ENCODE measurements at places on chromosomes 7 and 10.

- DNase-seq: no peak
- H3K36me3 ChIP-seq: no peaks in the 10 kb centered on the region
- H3K27me3 ChIP-seq: no peaks in the 10 kb centered on the region
- no peak overlapping the region for H3K4me3 ChIP-seq
These were observed 20.7 kb downstream of the CCDC3 start for GRCh38 chr10:12980713-12981306.

- H3K27me3 ChIP-seq: peaks cover 2% of the 10 kb centered on the region
- H3K4me3 ChIP-seq: no peak overlapping the region
- no peaks in the 10 kb centered on the region for H3K36me3 ChIP-seq
These were observed 17.7 kb upstream of the GTPBP4 start for GRCh38 chr10:970311-971149.

- peaks cover 27% of the 10 kb centered on the region for H3K36me3 ChIP-seq
- H3K27me3 ChIP-seq: no peaks in the 10 kb centered on the region
- H3K4me3 ChIP-seq: peak overlapping the region; percentile 10
- peak; percentile 23 for DNase-seq
- peaks cover 40% of the 10 kb centered on the region for H3K4me1 ChIP-seq
- no peak overlapping the region for H3K27ac ChIP-seq
These were observed 7.3 kb downstream of the ATP6V1F start for GRCh38 chr7:128869944-128870285.

GRCh38 chr10:78982726-78983125 lies 86.0 kb upstream of the ZMIZ1 start:
- DNase-seq: no peak
- H3K36me3 ChIP-seq: no peaks in the 10 kb centered on the region
- H3K4me3 ChIP-seq: no peak overlapping the region
- no peaks in the 10 kb centered on the region for H3K27me3 ChIP-seq
- no peaks in the 10 kb centered on the region for H3K4me1 ChIP-seq
- H3K27ac ChIP-seq: no peak overlapping the region

DNA sequence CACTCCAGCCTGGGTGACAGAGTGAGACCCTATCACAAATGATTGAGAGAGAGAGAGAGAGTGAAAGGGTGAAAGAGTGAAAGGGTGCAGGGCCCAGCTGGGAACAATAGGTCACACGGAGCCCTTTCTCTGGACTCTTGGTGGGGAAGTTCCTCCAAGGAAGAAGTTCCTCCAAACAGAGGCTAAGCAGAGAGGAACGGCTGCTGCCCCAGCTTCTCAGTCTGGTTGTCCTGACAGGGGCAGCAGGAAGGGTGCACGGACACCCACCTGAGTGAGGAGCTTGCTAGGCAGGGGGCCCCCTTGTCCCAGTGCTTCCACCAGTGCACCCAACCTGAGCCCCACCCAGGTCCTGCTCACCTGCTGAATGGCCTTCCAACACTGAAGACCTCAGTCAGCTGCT lies 38.8 kb upstream of the MYL10 start:
- no peak overlapping the region for H3K27ac ChIP-seq
- H3K4me1 ChIP-seq: no peaks in the 10 kb centered on the region
- no peak overlapping the region for H3K4me3 ChIP-seq
- no peak for DNase-seq
- no peaks in the 10 kb centered on the region for H3K36me3 ChIP-seq

DNA sequence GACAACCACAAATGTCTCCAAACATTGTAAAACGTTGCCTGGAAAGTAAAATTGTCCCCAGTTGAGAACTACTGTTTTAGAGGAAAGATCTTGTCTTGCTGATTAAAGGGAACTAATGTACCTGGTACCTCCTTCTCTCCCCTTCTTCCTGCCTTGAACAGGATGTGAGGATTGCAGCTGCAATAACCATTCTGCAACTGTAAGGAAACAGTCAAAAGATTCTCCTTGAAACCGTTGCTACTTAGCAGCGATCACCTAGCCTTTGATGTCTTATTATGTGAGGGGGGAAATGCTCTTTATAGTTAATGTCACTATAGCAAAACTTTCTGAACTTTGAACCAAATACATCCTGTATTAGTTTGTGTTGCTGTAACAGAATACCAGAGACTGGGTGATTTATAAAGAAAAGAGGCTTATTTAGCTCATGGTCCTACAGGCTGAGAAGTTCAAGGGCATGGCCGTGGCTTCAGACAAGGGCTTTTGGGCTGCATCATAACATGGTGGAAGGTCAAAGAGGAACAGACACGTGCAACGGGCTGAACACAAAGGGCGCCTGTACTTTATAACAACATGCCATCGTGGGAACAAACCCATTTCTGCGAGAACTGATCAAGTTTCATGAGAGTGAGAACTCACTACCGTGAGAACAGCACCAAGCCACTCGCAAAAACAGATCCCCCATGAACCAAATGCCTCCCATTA lies 54.2 kb upstream of the PARD3 start:
- no peaks in the 10 kb centered on the region for H3K4me1 ChIP-seq
- H3K4me3 ChIP-seq: no peak overlapping the region
- no peaks in the 10 kb centered on the region for H3K27me3 ChIP-seq

DNA sequence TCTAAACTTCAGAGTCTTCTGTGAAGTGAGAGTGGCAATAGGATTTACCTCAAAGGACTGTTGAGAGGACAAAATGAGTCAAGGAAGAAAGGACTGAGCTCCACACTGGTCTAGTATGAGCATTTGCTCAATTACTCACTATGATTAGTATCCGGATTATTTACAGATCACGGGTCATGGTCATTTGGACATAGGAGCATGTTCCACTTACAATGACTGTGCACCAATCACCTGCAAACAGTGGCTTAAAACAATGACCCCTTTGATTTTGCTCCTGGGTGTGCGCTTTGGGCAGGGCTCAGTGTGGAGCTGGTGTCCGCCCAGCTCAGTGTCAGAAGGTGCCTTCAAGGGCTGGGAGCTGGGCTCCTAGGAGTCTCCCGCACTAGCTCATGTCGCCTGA lies 225.4 kb downstream of the TCERG1L start:
- H3K27me3 ChIP-seq: no peaks in the 10 kb centered on the region
- H3K36me3 ChIP-seq: no peaks in the 10 kb centered on the region
- no peak overlapping the region for H3K27ac ChIP-seq

DNA sequence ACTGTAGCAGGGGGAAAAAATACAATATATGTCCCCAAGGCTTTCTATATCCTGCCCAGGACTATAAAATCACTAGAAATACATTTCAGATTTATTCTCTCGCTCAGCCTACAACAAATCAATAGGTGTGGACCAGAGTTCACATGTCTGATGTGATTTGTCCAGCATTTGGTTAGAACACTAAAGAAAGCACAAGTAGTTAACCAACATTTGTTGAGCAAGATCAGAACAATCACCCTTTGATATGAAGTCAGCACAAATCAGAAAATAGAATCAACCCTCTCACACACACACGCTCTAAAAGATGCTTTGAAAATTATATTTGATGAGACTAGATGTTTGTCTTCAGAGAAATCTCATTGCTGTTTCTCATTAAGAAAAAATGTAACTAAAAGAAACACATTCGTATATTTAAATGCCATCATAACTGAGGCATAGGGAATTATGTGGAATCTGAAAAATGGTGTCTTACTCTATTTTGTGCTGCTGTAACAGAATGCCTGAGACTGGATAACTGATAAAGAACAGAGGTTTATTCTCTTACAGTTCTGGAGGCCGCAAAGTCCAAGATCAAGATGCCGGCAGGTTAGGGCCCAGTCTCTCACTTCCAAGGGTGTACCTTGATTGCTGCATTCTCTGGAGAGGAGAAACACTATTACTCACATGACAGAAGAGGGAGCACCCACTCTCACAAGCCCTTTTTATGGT lies 10.5 kb downstream of the AKR1D1 start:
- H3K4me1 ChIP-seq: peaks cover 2% of the 10 kb centered on the region
- H3K4me3 ChIP-seq: no peak overlapping the region
- no peak for DNase-seq
- H3K27me3 ChIP-seq: no peaks in the 10 kb centered on the region

DNA sequence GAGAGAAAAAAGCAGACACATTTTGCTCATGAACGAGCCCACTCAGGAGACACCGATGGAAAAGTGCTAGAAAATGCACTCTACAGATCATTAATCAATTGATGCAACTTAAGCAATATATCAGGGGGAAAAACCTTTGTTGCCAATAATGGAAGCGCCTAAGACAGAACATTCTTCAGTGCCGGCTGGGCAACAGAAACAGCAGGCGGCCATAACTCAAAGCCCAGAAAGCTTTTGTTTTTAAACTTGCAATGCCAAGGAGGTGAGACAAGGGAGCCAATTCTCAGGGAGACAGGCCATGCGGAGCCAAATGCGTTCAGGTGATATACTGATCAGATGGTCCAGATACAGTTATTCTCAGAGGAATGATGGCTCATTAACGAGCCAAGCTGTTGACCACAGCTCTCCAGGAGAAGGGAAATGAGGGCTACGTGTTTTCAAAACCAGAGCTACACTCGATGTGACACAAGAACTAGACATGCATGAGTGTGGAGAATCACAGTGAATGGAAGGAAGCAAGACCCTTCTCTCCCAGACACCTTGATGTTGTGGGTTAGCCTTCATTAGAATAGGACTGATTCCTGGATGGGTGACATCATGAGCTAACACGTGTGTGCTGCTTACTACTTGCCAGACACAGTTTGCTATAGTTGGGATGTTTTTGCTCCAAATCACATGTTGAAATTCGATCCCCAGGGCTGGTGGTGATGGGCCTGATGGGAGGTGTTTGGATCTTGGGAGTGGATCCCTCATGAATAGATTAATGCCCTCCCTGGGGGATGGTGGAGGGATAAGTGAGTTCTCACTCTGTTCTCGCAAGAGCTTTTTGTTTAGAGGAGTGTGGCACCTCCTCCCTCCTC lies 79.1 kb upstream of the KCNMA1 start:
- H3K27ac ChIP-seq: no peak overlapping the region
- DNase-seq: no peak
- no peaks in the 10 kb centered on the region for H3K27me3 ChIP-seq

- no peak overlapping the region for H3K27ac ChIP-seq
- no peaks in the 10 kb centered on the region for H3K27me3 ChIP-seq
- H3K36me3 ChIP-seq: no peaks in the 10 kb centered on the region
- no peak overlapping the region for H3K4me3 ChIP-seq
- H3K4me1 ChIP-seq: no peaks in the 10 kb centered on the region
These were observed 11.2 kb downstream of the GATA3 start for GRCh38 chr10:8065651-8066050.

DNA sequence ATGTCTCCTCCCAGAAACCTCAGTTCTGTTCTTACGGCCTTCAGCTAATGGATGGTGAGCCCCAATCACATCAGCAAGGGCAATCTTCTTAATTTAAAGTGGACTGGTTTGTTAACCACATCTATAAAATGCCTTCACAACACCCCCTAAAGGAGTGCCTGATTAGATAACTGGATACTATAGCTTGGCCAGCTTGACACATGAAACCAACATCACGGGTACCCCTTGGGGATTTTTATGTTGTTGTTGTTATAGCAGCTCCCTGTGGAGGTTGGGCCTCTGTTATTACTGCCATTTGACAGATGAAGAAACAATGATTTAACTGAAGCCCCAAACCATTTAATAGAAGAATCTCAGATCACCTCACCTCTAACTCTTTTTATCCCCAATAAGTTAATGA lies 26.8 kb downstream of the STRA8 start:
- H3K36me3 ChIP-seq: no peaks in the 10 kb centered on the region
- DNase-seq: no peak
- H3K4me3 ChIP-seq: no peak overlapping the region
- H3K4me1 ChIP-seq: no peaks in the 10 kb centered on the region

DNA sequence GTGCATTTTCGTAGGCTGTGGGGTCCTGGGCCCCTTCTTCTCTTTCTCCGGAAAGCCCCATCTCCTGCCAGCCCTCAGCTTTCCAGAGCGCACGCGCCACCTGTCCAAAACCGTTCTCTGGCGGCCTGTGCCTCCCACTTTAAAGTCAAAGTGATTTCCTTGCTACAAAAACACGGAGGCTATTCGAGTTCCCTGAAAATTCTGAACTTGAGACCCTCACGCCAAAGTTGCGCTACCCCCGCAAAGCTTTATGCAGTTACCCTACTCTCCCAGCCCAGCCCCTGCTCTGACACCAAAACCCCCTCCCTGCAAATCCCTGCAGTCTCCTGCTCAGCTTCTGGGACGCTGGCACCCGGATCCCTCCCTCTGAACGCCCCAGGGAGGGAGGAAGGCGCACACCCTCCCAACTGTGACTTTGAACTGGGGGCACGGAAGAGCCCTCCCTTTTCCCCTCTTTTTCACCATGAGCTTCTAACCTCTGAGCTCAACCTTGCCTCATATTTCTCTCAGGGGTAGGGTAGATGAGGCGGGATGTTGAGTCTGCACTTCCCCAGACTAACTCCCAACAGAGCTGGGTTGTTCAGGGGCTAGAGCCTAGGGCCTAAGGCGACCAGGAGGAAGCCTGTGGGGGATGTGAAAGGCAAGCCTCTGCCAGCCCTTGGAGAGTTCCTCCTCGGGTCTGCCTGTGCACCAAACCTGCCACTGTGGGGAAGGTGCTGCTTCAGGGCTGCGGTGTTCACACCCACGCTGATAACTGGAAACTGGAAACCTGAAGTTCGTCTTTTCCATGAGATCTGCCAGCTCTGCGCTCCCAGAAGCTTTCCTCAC lies 2.7 kb upstream of the PAX4 start:
- no peaks in the 10 kb centered on the region for H3K4me1 ChIP-seq
- no peaks in the 10 kb centered on the region for H3K36me3 ChIP-seq
- no peak overlapping the region for H3K27ac ChIP-seq
- peaks cover 8% of the 10 kb centered on the region for H3K27me3 ChIP-seq

GRCh38 chr10:78892338-78893176 lies 176.2 kb upstream of the ZMIZ1 start:
- no peak for DNase-seq
- no peak overlapping the region for H3K4me3 ChIP-seq
- no peaks in the 10 kb centered on the region for H3K27me3 ChIP-seq
- H3K36me3 ChIP-seq: no peaks in the 10 kb centered on the region
- H3K27ac ChIP-seq: no peak overlapping the region
- no peaks in the 10 kb centered on the region for H3K4me1 ChIP-seq

GRCh38 chr7:80379034-80379982 lies 132.6 kb downstream of the GNAT3 start:
- H3K27ac ChIP-seq: no peak overlapping the region
- H3K4me1 ChIP-seq: no peaks in the 10 kb centered on the region
- H3K36me3 ChIP-seq: no peaks in the 10 kb centered on the region
- no peaks in the 10 kb centered on the region for H3K27me3 ChIP-seq
- DNase-seq: no peak

DNA sequence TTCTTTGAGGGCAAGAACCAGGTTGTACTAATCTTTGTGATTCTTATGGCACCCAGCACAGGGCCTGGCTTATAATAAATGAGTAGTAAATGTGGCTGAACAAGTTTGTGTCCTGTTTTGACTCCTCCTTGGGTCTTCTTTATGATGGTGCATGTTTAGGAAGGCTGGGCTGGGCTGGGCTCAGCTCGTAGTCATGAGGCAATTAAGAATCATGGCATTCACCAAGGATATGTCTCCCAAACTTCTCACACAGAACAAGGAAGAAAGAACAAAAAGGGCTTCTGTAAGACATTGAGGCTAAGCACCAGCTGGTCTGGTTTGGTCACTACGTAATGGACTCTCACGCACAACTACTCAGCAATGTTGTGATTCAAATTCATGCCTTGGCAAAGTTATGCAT lies 30.5 kb upstream of the YAE1 start:
- no peak for DNase-seq
- H3K27ac ChIP-seq: peak overlapping the region; percentile 79
- no peak overlapping the region for H3K4me3 ChIP-seq

- no peak overlapping the region for H3K4me3 ChIP-seq
- H3K27me3 ChIP-seq: no peaks in the 10 kb centered on the region
These were observed 71.1 kb downstream of the PRKG1 start for GRCh38 chr10:51145375-51145774.

- DNase-seq: peak; percentile 62
- H3K27ac ChIP-seq: no peak overlapping the region
- no peak overlapping the region for H3K4me3 ChIP-seq
- no peaks in the 10 kb centered on the region for H3K27me3 ChIP-seq
- H3K36me3 ChIP-seq: peaks cover 51% of the 10 kb centered on the region
These were observed 22.2 kb downstream of the PSPH start for GRCh38 chr7:56028942-56029630.

Data from small intestine (tissue), 16 donors.